ENCODE measurements at places on chromosomes 4 and X. TPM values are rescaled to one million over a fixed set of nuclear protein-coding genes. Genes with fewer than 3 reads are reported as not detected.

IL13RA1 gene
- 71.4 TPM for total RNA-seq

TRIML2 gene
- not detected for total RNA-seq

SPRY1 gene
- 103 TPM for total RNA-seq

TMPRSS11B gene
- not detected for total RNA-seq

DOK7 gene
- 3.5 TPM for total RNA-seq

- H3K27me3 ChIP-seq, result no peaks in the 10 kb centered on the region
- no peak overlapping the region for H3K27ac ChIP-seq
- H3K4me1 ChIP-seq, result no peaks in the 10 kb centered on the region
- no peaks in the 10 kb centered on the region for H3K36me3 ChIP-seq
- no peak for DNase-seq
- H3K4me3 ChIP-seq, result no peak overlapping the region
Measured at GRCh38 chr4:61425315-61425714, 225.2 kb downstream of the ADGRL3 start.

GRCh38 chrX:16750136-16750535 is 30.7 kb downstream of the SYAP1 start:
- H3K36me3 ChIP-seq, result peaks cover 4% of the 10 kb centered on the region
- DNase-seq, result no peak
- H3K27ac ChIP-seq, result no peak overlapping the region
- H3K4me3 ChIP-seq, result no peak overlapping the region
